ENCODE measurements at places on chromosomes 2 and 18. TPM values are rescaled to one million over a fixed set of nuclear protein-coding genes. Genes with fewer than 3 reads are reported as not detected.

LINC00305 gene
- total RNA-seq: not detected

CYP20A1 gene
- 12.2 TPM for total RNA-seq

ZFP36L2 gene
- total RNA-seq: 15.0 TPM

RESP18 gene
- not detected for total RNA-seq

KIAA1328 gene
- 2.9 TPM for total RNA-seq

RNF103 gene
- 9.3 TPM for total RNA-seq

VWC2L gene
- not detected for total RNA-seq

FOXI3 gene
- not detected for total RNA-seq

C2orf49 gene
- 4.7 TPM for total RNA-seq

MC5R gene
- total RNA-seq: not detected
